NCI-H774 (cell line): ENCODE measurements at places on chromosomes 3 and 15.

- no peak for DNase-seq
Measured at GRCh38 chr3:71168121-71168721, 415.3 kb downstream of the FOXP1 start.

GRCh38 chr3:15032650-15033049, 32.5 kb downstream of the MRPS25 start:
- no peak for DNase-seq

GRCh38 chr3:27568393-27568792, 84.2 kb upstream of the SLC4A7 start:
- DNase-seq = peak; percentile 10

DNA sequence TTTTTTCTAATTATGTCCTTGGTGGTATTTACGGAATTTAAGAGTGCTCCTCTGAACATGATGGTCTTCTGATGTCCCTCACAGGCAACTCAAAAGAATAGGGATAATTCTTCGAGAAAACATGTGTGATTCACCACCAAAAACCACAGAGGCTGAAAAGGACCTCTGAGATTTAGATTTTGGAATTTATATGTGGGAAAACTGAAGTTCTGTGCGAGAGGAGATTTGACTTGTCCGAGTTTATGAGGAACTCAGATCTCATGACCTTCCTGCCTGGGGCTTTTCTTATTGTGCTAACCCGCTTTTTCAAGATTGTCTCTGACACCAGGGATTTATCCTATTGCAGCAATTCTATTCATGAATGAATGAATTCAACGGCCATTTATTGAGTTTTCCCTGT, 142.4 kb downstream of the FAM43A start:
- no peak for DNase-seq

DNA sequence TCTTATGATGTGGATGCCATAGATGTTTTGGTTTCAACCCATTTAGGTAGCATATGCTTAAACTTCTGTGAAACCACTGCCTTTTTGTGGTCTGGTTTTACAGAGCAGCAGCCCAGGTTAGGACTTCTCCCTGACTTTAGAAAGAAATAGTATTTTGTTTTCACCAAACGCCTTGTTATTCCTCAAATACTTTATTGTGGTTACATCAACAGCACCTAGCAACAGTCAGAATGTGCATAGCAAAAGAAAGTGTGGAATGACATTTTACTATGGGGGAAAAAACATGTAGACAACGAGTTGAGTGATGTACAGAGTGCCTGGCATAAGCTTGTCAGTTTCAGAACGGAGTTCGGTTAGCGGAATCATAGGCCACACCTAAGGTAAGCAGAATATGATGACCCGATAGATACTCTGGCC, 159.2 kb downstream of the TPRG1 start:
- no peak for DNase-seq

- no peak for DNase-seq
Measured at GRCh38 chr3:153285194-153285641, 123.2 kb downstream of the RAP2B start.
